ENCODE measurements at places on chromosomes 1 and 21. TPM values are rescaled to one million over a fixed set of nuclear protein-coding genes. Genes with fewer than 3 reads are reported as not detected.

The MAN1C1 gene
- 0.49 TPM for total RNA-seq

The CTSE gene
- total RNA-seq: not detected

The HPDL gene
- 1.5 TPM for total RNA-seq

The MYOC gene
- total RNA-seq: not detected

The DDAH1 gene
- 50.1 TPM for total RNA-seq

The GJB3 gene
- total RNA-seq: not detected

The CAMTA1 gene
- total RNA-seq: 51.7 TPM

The PTPN22 gene
- 0.49 TPM for total RNA-seq

The CORT gene
- 1.5 TPM for total RNA-seq

The KLHL21 gene
- 23.7 TPM for total RNA-seq

The CD1B gene
- not detected for total RNA-seq

The GJA9 gene
- not detected for total RNA-seq

The FMO3 gene
- 0.06 TPM for total RNA-seq
